Kidney (tissue), 22 donors: ENCODE measurements at places on chromosomes 2 and 18. TPM values are rescaled to one million over a fixed set of nuclear protein-coding genes. Genes with fewer than 3 reads are reported as not detected.
A peak's percentile ranks its signal among the peaks of the same experiment; 100 is the strongest.

The CARF gene
- 2.7 TPM for polyA plus RNA-seq

The SERPINB4 gene
- not detected for polyA plus RNA-seq

The MYO5B gene
- polyA plus RNA-seq, result 17.8 TPM

The MFSD6 gene
- polyA plus RNA-seq, result 12.3 TPM

The VWC2L gene
- not detected for polyA plus RNA-seq

The CCDC102B gene
- 3.6 TPM for polyA plus RNA-seq

The DRC1 gene
- not detected for polyA plus RNA-seq

The CDKL4 gene
- not detected for polyA plus RNA-seq

The SOWAHC gene
- polyA plus RNA-seq, result 7.5 TPM

The CAPG gene
- polyA plus RNA-seq, result 361 TPM

The MYO3B gene
- polyA plus RNA-seq, result 3.5 TPM

The CREG2 gene
- polyA plus RNA-seq, result not detected

GRCh38 chr2:99141110-99142108 is at the start of gene C2orf15:
Gene C2orf15 (plus strand): TSS chr2:99141707. CDS start chr2:99150559, 8,852 bp downstream.
- DNase-seq, result peak; percentile 98

- DNase-seq, result no peak
These were observed 143.9 kb downstream of the NCK2 start for GRCh38 chr2:105888625-105889024.

GRCh38 chr2:45342-46130 is 769 bp downstream of the FAM110C start:
- peak; percentile 82 for DNase-seq

- DNase-seq, result peak; percentile 72
These were observed 27.3 kb upstream of the MAL start for GRCh38 chr2:94997981-94998930.

GRCh38 chr18:75222407-75222806 is 11.8 kb downstream of the TSHZ1 start:
- no peak for DNase-seq

DNA sequence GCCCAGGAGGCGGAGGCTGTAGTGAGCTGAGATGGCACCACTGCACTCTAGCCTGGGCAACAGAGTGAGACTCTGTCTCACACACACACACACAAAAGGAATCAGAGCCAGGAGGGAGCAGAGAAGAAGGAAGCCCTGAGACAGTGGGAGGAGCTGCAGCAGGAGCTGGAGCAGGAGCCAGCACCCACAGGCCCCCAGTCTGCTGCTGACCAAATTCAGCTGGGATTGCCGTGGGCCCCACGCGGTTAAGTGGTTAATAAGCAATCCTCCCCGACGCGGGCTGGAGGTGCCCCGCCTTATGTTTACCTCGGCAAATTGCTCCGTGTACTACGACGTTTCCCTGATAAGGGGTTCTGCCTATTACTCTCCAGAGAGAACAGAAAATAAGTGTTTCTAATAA is 265.3 kb downstream of the TWIST2 start:
- no peak for DNase-seq

DNA sequence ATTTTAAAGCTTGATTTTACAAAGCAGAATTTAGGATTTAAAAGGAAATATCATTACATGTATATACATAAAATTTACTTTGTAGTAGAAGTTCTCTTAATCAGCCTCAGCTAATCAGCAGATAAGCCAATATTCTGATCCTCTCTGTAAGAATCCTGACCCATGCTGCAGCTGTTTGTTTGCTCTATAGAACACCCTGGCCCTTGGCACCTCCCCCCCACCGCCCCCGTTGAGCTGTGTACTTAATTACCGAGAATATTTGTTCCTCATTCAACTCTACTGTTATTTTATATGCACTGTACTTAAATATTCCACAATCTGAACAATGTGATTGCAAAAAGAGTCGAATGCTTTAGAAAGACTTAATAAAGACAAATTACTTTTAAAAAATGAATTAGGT is 98.0 kb downstream of the EVA1A start:
- no peak for DNase-seq

- DNase-seq, result peak; percentile 92
These were observed 36.8 kb downstream of the KCNIP3 start for GRCh38 chr2:95333888-95334338.

GRCh38 chr2:60836491-60836890 is 44.9 kb upstream of the REL start:
- DNase-seq, result no peak

- no peak for DNase-seq
These were observed 493.1 kb downstream of the CPS1 start for GRCh38 chr2:211049321-211050018.

- no peak for DNase-seq
These were observed 90.4 kb downstream of the UBE2E3 start for GRCh38 chr2:181070836-181071200.
